GOT3 (cell line): ENCODE measurements at places on chromosomes 7 and 10.

GRCh38 chr7:100106633-100107032 is 5.2 kb downstream of the AP4M1 start:
- no peak for DNase-seq

- no peak for DNase-seq
These were observed 249.5 kb upstream of the SORCS1 start for GRCh38 chr10:107413971-107414370.

- DNase-seq = no peak
These were observed 168.7 kb upstream of the HABP2 start for GRCh38 chr10:113384181-113384580.

GRCh38 chr10:11180228-11180627 is 162.6 kb downstream of the CELF2 start:
- DNase-seq = no peak

DNA sequence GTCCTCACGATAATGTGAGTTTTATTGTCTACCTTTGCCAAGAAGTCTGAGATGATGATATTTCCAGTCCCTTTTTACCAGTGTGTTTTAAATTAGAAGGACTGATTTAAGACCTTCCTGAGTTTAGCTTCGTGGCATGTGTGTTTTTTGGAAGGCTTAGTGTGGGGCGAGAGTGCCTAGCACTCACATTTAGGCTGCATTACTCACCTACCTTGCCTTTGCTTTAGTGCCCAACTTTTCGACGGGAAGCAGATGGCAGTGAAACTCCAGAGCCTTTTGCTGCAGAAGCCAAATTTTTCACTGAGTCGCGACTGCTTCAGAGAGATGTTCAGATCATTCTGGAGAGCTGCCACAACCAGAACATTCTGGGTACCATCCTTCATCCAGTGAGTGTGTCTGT is 50.9 kb downstream of the SND1 start:
- DNase-seq = no peak
